Stomach (tissue), 19 donors: ENCODE measurements at places on chromosomes 4 and X.

GRCh38 chrX:97308171-97308570 lies 424.5 kb downstream of the RPA4 start:
- H3K27ac ChIP-seq: no peak overlapping the region
- H3K36me3 ChIP-seq: no peaks in the 10 kb centered on the region
- no peaks in the 10 kb centered on the region for H3K4me1 ChIP-seq

- H3K4me1 ChIP-seq: no peaks in the 10 kb centered on the region
- no peaks in the 10 kb centered on the region for H3K27me3 ChIP-seq
- no peak for DNase-seq
- H3K4me3 ChIP-seq: no peak overlapping the region
These were observed 451.2 kb downstream of the RAB28 start for GRCh38 chr4:13032936-13033335.

- H3K27me3 ChIP-seq: no peaks in the 10 kb centered on the region
- no peak overlapping the region for H3K27ac ChIP-seq
- DNase-seq: no peak
- H3K4me1 ChIP-seq: no peaks in the 10 kb centered on the region
- H3K4me3 ChIP-seq: no peak overlapping the region
- peaks cover 11% of the 10 kb centered on the region for H3K36me3 ChIP-seq
These were observed 16.8 kb downstream of the OCRL start for GRCh38 chrX:129556806-129557315.

DNA sequence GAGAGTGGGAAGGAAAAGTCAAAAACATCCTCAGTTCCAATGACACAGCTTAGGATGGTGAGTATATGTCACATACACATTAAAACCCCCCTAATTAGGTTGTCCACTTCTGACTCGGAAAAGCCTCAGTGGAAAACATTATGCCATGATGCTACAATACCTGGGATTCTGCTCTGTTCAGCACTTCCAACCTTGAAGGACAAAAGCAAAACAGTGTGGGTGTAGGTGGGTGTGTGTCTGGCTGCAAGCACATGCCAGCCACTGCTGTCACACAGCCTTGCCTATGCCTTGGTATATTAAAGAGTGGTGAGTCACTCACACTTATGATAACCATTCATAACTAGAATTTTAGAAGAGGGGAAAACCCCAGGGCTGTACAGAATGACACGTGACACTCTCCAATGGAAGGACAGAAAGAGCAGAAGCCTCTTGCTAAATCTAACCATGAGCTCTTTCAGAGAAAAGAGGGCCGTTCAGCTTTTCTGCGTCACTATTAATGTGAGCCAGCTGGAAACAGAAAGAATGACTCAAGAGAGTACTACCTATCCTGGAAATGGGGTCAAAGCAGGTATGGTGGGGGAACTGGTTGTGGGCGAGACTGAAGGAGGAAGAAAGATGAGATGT lies 159.6 kb downstream of the TET2 start:
- H3K27ac ChIP-seq: no peak overlapping the region
- H3K36me3 ChIP-seq: no peaks in the 10 kb centered on the region
- H3K27me3 ChIP-seq: no peaks in the 10 kb centered on the region
- no peak overlapping the region for H3K4me3 ChIP-seq
- peak; percentile 8 for DNase-seq

GRCh38 chrX:150164971-150165600 lies 198.0 kb upstream of the MAMLD1 start:
- no peak overlapping the region for H3K4me3 ChIP-seq
- H3K27ac ChIP-seq: no peak overlapping the region
- H3K36me3 ChIP-seq: no peaks in the 10 kb centered on the region
- no peaks in the 10 kb centered on the region for H3K27me3 ChIP-seq

DNA sequence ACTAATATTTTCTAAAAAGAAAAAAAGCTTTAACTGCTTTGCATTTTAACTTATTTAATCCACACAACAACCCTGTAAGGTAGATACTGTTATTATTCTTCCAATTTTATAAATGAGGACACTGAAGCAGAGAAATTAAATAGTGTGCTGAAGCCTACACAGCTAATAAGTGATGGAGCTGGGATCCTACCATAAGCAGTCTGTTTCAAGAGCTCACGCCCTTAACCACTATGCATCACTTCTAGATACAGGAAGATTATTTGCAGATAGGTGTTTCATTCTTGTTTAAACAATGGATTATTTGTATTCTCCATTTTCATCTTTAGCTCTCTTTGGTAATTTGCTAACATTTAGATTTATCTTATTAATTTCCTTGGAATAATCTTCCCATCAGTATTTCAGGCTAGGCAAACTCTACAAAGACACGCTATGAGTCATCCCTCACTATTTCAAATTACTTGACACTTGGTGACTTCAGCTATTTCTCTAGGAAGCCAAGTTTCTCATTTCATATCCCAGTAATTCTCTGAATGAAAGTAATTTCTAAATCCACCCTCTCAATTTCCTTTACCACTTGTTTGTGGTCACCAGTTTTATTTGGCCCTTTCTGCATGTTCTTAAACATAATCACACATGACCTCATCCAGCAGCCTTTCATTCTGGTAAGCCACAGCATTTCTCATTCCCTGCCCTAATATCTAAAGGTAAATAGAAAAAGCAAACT lies 67.3 kb downstream of the ASB9 start:
- H3K4me1 ChIP-seq: no peaks in the 10 kb centered on the region
- no peaks in the 10 kb centered on the region for H3K27me3 ChIP-seq
- DNase-seq: peak; percentile 6
- no peak overlapping the region for H3K27ac ChIP-seq
- H3K4me3 ChIP-seq: no peak overlapping the region

DNA sequence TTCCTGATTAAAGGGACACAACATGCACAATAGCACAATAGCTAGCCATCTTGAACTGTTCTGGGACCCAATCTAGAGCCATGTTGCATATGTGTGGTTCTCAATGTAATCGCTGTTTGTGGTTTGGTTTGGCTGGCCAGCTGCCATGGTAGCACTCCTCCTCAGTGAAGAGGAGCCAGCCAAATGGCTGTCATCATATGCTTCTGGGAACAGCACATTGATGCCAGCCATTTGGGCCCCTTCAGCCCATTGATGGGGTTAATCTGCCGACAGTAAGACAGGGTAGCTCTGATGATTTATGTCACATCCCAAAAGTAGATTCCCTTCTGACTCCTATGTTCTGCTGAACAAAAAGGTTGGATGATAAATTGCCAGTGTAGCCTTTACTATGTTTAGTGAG lies 48.5 kb downstream of the AWAT2 start:
- no peaks in the 10 kb centered on the region for H3K4me1 ChIP-seq
- H3K4me3 ChIP-seq: no peak overlapping the region
- no peaks in the 10 kb centered on the region for H3K36me3 ChIP-seq
- H3K27me3 ChIP-seq: no peaks in the 10 kb centered on the region
- DNase-seq: no peak
- H3K27ac ChIP-seq: no peak overlapping the region
